Ecto neural progenitor cell (in vitro differentiated cells): ENCODE measurements at places on chromosomes 1 and 21.

DNA sequence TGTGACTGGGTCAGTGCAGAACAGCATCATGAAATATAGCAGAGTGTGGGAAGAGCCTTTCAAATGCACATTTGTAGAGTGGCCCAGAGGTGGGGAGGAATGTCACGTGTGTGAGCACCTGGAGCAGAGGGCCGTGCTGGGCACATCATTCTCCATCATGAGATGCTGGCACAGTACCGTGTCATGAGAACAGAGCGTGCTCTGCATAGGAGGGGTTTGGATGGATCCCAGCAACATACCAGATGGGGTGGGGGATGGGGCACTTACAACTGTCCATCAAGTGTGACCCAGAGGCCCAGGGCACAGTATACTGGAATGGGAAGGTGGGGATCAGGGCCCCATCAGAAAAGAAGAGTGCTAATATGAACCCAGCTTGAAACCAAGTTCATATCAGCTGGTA, 182.0 kb downstream of the LMX1A start:
- no peak for DNase-seq

GRCh38 chr1:54962612-54963395, 17.6 kb upstream of the TMEM61 start:
- no peak for DNase-seq

DNA sequence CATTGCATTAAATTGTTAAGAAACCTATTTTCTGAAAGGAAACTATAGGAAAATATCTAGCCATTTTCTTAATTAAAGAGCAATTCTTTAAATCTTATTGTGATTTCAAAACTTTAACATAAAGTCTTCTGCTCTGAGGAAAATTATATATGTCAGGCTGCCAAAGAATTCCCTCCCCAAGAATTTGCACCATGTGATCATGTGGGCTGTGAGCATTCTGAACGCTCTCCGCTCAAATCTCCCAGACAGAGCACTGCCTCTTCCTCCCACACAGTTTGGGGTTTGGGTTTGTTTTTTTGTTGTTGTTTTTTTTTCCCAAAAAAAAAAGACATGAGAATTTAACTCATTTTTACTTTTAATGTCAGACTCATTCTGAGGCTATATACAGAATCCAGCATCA, 155.9 kb upstream of the PALMD start:
- DNase-seq, result no peak

- DNase-seq, result no peak
Observed at GRCh38 chr1:83064589-83065242, 934.2 kb downstream of the TTLL7 start.

GRCh38 chr1:7478809-7479499, 292.1 kb upstream of the VAMP3 start:
- no peak for DNase-seq

- no peak for DNase-seq
Observed at GRCh38 chr1:242569867-242570266, 45.4 kb upstream of the PLD5 start.

- DNase-seq, result no peak
Observed at GRCh38 chr1:155466996-155467395, 95.6 kb downstream of the ASH1L start.

DNA sequence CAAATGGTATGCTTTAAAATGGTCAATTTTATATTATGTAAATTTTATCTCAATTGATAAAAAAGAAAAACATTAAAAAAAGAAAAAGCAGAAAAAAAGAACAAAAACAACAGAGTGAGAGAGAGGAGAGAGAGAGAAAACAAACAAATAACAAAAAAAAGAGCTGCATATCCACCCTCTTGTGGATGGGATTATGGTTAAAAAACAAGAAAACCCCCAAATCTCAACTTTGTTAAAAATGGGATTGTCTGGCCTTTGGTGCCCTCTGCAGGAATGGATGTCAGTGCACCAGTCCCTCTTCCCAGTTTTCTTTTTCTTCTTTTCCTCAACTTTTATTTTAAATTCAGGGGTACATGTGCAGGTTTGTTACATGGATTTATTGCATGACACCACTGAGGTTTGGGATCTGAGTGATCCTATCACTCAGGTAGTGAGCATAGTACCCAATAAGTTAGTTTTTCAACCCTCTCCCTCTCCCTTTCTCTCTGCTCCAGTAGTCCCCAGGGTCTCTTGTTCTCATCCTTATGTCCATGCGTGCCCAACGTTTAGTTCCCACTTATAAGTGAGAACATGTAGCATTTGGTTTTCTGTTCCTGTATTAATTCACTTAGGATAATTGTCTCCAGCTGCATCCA, 28.1 kb downstream of the RNF187 start:
- DNase-seq, result no peak

DNA sequence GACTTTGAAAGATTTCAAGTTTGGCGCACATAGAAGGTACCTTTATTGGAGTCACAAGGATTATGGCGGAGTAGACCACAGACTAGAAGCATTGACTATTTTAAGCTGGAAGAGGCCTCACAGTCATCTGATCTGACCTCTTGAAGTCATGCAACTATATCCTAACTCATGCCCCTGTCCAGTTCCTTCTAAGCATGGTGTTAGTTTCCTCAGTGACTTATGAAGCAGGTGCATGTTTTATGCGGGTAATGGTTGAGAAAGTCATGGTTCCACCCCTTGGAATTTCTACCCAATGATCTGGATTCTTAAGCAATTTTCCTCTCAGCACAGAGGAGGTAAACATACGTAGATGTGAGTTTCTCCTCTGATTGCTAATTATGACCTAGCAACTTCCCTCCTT, 11.7 kb downstream of the OLFML3 start:
- no peak for DNase-seq

DNA sequence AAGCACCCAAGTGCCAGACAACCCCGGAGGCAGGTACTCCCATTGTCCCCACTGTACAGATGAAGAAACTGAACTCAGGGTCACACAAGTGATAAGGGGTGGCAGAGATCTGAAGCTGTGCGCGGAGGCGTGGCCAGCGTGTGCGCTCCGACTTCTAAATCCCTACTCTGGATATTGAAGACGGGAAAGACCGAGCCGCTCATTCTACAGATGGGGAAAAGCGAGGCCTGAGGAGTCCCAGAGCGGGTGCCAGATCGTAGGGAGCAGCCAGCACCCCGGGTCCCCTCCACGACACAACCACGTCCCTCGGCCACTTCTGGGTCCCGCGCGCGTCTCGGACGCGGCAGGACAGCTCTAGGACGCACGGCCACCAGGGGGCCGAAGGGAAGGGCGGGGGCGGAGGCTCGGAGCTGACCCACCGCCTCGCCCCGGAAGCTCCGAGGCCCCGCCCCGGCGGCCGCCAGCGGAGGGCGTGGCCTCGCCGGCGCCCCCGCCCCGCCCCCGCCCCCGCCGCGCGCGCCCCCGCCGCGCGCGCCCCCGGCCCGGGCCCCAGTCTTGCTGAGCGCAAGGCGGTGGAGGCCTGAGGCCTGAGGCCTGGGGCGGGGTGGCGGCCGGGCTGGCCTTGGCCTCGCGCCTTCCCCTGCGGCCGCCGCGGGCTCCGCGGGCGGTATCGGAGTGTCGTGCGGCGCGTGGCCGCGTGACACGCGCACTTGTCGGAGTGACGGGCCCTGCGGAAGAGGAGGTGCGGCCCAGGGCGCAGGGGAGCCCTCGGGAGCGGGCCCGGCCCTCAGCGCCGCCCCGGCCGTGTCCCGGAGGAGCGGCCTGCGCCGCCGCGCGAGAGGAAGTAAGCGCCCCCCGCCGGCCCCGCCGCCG, at the start of gene H6PD:
Gene H6PD (plus strand): TSS at position 552 of the 873 bp plus-strand sequence. CDS start 10,161 bp downstream, outside the sequence.
- peak; percentile 90 for DNase-seq

- DNase-seq, result no peak
Observed at GRCh38 chr1:51317798-51318197, 12.6 kb downstream of the TTC39A start.
